Smooth muscle cell of the pulmonary artery (primary cell): ENCODE measurements at places on chromosomes 4 and X. TPM values are rescaled to one million over a fixed set of nuclear protein-coding genes. Genes with fewer than 3 reads are reported as not detected.

Gene DUX4
- not detected in 2 replicates for total RNA-seq

Gene NUDT10
- total RNA-seq: 1.2 TPM in 2 replicates

Gene EDNRA
- 9.3 and 17.1 TPM in 2 replicates for total RNA-seq

Gene STK32B
- 0.69 and 3.2 TPM in 2 replicates for total RNA-seq

Gene SLC26A1
- 0.13 and 0.30 TPM in 2 replicates for total RNA-seq

Gene ANXA5
- 600 and 807 TPM in 2 replicates for total RNA-seq

Gene DIPK2B
- total RNA-seq: under 0.01 TPM in 1 of 2 replicates, not detected in the other
